PC-9 (cell line): ENCODE measurements at places on chromosomes 12 and 14. TPM values are rescaled to one million over a fixed set of nuclear protein-coding genes. Genes with fewer than 3 reads are reported as not detected.

The TTC9 gene
- 9.3 and 9.9 TPM in 2 replicates for total RNA-seq

DNA sequence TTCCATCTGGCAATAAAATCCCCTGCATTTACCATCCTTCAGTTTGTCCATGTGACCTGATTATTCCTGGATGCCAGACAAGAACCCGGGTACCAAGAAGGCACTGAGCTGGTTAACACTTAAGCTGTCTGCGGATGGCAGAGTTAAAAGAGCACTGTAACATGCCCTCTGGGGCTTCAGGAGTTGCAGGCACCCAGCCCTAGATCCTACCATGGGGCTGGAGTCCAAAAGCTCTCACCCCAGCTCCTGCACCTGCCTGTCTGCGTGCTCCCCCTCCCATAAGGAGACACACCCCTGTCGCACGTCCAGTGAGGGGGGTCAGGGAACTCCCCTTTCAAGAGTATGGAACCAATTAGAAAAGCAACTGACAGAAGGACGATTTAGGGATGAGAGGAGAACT, 14.6 kb upstream of the FBXO34 start:
- H3K4me1 ChIP-seq: no peaks in the 10 kb centered on the region
- H3K4me3 ChIP-seq: no peak overlapping the region
- no peak overlapping the region for H3K27ac ChIP-seq
- DNase-seq: no peak
- no peaks in the 10 kb centered on the region for H3K36me3 ChIP-seq

DNA sequence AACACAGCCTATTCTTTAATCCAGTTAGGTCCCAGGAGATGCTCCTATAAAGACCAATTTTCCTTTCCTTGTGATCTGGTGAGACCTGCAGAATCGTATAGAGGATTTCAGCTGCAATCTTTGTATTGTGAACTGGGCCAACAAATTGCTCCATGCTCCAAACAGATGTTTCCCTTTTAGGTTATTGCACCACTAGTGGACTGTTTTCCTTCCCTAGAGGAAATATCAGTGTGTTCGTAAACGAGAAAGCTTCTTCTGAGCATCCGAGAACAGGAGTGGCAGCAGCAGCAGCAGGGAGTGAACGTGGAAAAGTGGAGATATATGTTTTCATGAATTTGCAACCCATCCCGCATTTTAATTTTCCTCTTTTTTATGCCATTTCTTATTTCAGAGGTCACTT, 344.1 kb upstream of the PDE3A start:
- no peak overlapping the region for H3K27ac ChIP-seq
- H3K27me3 ChIP-seq: no peaks in the 10 kb centered on the region
- H3K4me3 ChIP-seq: no peak overlapping the region
- H3K4me1 ChIP-seq: no peaks in the 10 kb centered on the region
- no peak for DNase-seq

DNA sequence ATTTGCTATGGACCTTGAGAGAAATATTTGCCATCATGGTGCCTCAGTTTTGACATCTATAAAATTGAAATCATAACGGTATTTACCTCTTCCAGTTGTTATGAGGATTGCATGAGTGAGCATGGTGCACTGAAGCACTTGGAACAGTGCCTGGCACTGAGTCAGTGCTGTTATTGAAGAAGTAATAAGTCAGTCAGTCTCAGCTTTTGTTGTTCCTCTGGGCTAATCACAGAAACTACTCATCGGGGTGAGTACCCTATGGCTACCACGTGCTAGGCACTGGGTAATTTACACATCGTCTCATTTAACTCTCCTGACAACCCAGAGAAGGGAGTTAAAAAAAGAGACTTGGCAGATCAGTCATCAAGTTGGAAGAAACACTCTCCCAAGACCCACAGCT, 159.5 kb upstream of the NRXN3 start:
- no peak overlapping the region for H3K4me3 ChIP-seq
- H3K4me1 ChIP-seq: no peaks in the 10 kb centered on the region
- H3K27me3 ChIP-seq: peaks cover 53% of the 10 kb centered on the region
- no peaks in the 10 kb centered on the region for H3K36me3 ChIP-seq

The ETFBKMT gene
- 2.2 and 2.4 TPM in 2 replicates for total RNA-seq

- H3K27ac ChIP-seq: no peak overlapping the region
- no peaks in the 10 kb centered on the region for H3K4me1 ChIP-seq
- no peak overlapping the region for H3K4me3 ChIP-seq
- no peak for DNase-seq
- peaks cover 8% of the 10 kb centered on the region; the same call in 1 of the 2 replicates for H3K36me3 ChIP-seq
These were observed 22.9 kb upstream of the MANSC4 start for GRCh38 chr12:27802936-27803335.

The SIRT4 gene
- total RNA-seq: 3.2 and 3.6 TPM in 2 replicates

The AICDA gene
- not detected in 2 replicates for total RNA-seq

The HAL gene
- 0.45 and 1.3 TPM in 2 replicates for total RNA-seq

DNA sequence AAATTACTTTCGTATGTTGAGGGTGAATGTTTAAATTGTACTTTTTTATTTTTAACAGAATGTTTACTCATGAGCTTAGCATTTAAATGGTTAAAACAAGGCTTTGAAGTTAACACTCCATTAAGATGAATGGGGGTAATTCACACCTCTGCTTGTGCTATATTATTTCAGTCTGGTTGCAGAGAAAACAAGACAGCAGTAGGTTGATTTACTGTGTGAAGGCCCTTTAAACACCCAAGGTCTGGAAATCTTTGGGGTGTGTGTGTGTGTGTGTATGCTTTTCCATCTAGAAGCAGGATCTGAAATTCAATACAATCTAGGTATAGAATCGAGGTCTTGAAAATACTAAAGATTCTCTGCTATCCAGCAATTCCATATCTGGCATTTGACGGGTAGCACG, 83.8 kb downstream of the SLC38A6 start:
- no peaks in the 10 kb centered on the region for H3K4me1 ChIP-seq
- DNase-seq: no peak
- H3K36me3 ChIP-seq: no peaks in the 10 kb centered on the region
- H3K4me3 ChIP-seq: no peak overlapping the region

The MYF5 gene
- total RNA-seq: not detected in 2 replicates

The ATG14 gene
- 13.6 and 14.6 TPM in 2 replicates for total RNA-seq

DNA sequence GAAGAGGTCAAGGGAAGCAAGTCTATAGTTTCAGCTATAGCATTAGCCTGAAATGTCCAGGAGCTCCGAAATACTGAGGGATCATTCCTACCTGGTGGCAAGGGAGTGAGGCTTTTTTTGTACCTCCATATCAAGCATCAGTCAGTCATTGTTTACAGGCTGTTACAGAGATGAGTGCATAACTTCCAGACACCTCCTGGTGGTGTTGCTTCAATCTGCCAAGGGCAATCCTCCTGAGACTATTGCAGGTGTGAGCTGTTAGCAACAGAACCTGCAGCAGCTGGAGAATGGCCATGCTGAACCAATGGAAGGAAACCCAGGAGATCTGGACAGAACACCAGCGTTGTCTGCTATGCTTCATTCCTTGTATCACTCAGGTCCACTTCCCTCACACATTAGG, 80.0 kb upstream of the SLC8A3 start:
- H3K4me1 ChIP-seq: no peaks in the 10 kb centered on the region
- H3K36me3 ChIP-seq: no peaks in the 10 kb centered on the region
- H3K27me3 ChIP-seq: peaks cover 25% of the 10 kb centered on the region; the same call in 1 of the 2 replicates
- DNase-seq: no peak
- no peak overlapping the region for H3K27ac ChIP-seq
- H3K4me3 ChIP-seq: no peak overlapping the region

The MVK gene
- total RNA-seq: 35.6 and 50.8 TPM in 2 replicates

DNA sequence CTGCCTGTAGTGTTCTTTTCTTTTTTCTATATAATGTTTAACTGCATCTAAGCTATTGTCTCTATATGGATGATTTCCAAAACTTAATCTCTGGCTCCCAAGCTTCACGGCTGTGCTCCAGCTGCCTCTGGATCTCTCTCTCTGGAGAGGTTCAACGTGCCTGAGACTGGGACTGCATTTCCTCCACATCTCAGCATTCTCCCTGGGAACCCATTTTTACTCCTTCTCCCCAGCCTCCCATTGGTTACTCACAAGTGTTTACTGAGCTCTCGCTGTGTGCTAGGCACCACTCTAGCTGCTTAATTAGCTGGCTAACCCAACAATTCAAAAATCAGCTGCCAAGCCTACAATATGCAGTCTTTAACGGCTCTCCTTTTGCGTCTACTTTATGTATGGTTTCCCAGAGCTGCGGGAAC, 34.7 kb downstream of the FBXL14 start:
- no peaks in the 10 kb centered on the region for H3K27me3 ChIP-seq
- H3K4me1 ChIP-seq: no peaks in the 10 kb centered on the region
- DNase-seq: no peak
- H3K27ac ChIP-seq: no peak overlapping the region
- no peak overlapping the region for H3K4me3 ChIP-seq
- H3K36me3 ChIP-seq: no peaks in the 10 kb centered on the region

GRCh38 chr12:25416516-25416915, 136.6 kb downstream of the LMNTD1 start:
- no peaks in the 10 kb centered on the region for H3K36me3 ChIP-seq
- no peak overlapping the region for H3K4me3 ChIP-seq
- H3K27me3 ChIP-seq: no peaks in the 10 kb centered on the region
- H3K27ac ChIP-seq: no peak overlapping the region

The IKZF4 gene
- total RNA-seq: 7.4 and 9.6 TPM in 2 replicates

The SMCO2 gene
- 1.9 and 3.7 TPM in 2 replicates for total RNA-seq

DNA sequence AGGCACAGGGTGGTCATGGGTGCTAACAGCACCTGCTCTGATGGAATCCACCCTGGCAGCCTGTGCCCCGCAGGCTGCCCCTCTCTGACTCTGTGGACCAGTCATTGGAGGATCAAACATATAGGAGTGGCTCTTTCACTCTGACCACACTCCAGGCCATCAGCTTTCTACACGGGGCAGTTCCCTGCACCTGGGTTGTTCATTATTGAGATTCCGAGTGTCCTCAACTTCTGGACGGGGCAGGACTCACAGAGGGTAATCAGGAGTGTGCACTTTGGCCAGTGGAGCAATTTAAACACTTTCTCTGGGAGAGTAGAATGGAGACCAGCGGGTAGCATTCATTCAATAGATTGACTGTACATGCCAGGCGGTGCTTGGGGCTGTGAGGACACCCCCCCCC, 94.8 kb downstream of the NINJ2 start:
- no peak for DNase-seq
- H3K4me3 ChIP-seq: no peak overlapping the region
- H3K27ac ChIP-seq: no peak overlapping the region
- H3K27me3 ChIP-seq: no peaks in the 10 kb centered on the region
- H3K36me3 ChIP-seq: no peaks in the 10 kb centered on the region

The RSRC2 gene
- 61.2 and 64.5 TPM in 2 replicates for total RNA-seq

GRCh38 chr12:6970096-6970527, 352 bp downstream of the PHB2 start:
- H3K4me1 ChIP-seq: peaks cover 37% of the 10 kb centered on the region
- peak overlapping the region; percentile 82 for H3K4me3 ChIP-seq
- no peaks in the 10 kb centered on the region for H3K27me3 ChIP-seq
- peaks cover 49% of the 10 kb centered on the region for H3K36me3 ChIP-seq
- no peak for DNase-seq

- no peaks in the 10 kb centered on the region for H3K36me3 ChIP-seq
- H3K4me1 ChIP-seq: no peaks in the 10 kb centered on the region
- no peak overlapping the region for H3K4me3 ChIP-seq
- no peaks in the 10 kb centered on the region for H3K27me3 ChIP-seq
These were observed 146.8 kb downstream of the SLC2A13 start for GRCh38 chr12:39959031-39959430.

DNA sequence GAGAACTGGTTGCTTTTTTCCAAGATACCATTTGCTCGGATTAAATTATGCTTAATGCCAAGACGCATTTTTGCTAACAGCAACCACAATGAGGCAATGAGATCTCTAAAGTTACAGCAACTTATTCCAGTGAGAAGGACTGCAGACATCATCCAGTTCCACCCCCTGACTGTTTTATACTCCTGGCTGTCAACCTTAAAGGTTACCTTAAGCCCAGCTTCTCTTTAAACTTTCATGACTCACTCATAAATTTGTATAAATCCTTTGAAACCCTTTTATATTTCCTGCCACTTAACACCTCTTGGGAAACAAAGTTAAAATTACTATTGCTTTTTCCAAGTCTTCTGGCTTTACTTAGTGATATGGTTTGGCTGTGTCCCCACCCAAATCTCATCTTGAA, 80.2 kb downstream of the TMTC1 start:
- DNase-seq: no peak
- H3K27me3 ChIP-seq: no peaks in the 10 kb centered on the region
- no peaks in the 10 kb centered on the region for H3K36me3 ChIP-seq
- no peak overlapping the region for H3K27ac ChIP-seq
- no peaks in the 10 kb centered on the region for H3K4me1 ChIP-seq

The RAD52 gene
- total RNA-seq: 19.7 and 25.0 TPM in 2 replicates

DNA sequence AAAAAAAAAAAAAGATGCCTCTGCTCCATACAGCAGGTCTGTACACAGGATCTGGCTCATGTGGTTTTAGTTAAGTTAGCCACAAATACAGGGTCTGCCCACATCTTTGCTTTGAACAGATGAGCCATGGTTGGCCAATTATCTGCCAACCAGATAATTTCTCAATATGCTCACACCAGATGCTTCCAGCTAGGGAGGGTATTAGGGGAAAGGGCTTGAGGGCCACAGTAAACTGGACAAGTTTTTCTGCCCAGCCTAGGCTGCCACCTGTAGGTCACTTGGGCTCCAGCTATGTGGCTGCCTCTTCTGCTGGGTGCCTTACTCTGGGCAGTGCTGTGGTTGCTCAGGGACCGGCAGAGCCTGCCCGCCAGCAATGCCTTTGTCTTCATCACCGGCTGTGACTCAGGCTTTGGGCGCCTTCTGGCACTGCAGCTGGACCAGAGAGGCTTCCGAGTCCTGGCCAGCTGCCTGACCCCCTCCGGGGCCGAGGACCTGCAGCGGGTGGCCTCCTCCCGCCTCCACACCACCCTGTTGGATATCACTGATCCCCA, 776 bp downstream of the RDH5 start:
- peaks cover 46% of the 10 kb centered on the region for H3K4me1 ChIP-seq
- H3K4me3 ChIP-seq: no peak overlapping the region
- peaks cover 10% of the 10 kb centered on the region; the same call in 1 of the 2 replicates for H3K36me3 ChIP-seq
- DNase-seq: peak; percentile 93

The C12orf76 gene
- total RNA-seq: 29.2 and 29.4 TPM in 2 replicates

The IAPP gene
- total RNA-seq: not detected in 2 replicates

- no peaks in the 10 kb centered on the region for H3K4me1 ChIP-seq
- no peak overlapping the region for H3K4me3 ChIP-seq
- no peak overlapping the region for H3K27ac ChIP-seq
These were observed 36.7 kb downstream of the CHST11 start for GRCh38 chr12:104493496-104493895.
